Hematopoietic multipotent progenitor cell treated with erythropoietin and hydrocortisone succinate and interleukin-3 and kit ligand, for 6 days (in vitro differentiated cells): ENCODE measurements at places on chromosomes 1 and 21.

DNA sequence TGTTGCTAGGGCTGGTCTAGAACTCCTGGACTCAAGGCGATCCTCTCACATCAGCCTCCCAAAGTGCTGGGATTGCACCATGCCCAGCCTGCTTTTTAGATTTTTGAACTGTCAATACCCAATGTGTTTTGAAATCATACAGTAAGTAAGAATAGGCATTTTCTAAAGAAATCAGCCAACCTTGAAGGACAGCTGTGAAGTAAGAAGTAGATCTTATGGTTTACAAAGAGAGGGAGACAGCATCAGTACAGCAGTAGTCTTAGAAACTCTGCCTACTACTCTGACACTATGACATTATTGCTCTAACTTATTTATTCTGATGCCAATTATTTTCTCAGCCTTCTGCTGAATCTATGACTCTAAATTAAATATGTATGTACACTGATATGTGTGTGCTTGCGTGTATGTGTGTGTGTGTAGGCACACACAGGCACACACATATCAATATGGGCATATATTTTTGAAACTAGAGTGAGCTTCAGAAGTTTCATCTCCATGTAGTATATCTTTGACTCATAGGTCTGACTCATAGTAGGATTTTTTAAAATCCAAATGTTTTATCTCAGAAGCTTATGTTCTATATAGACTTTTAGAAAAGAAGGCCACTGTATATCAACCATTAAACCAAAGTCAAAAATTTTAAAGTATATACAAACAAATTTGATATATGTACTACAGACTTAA is 140.4 kb downstream of the COL24A1 start:
- DNase-seq, result no peak

DNA sequence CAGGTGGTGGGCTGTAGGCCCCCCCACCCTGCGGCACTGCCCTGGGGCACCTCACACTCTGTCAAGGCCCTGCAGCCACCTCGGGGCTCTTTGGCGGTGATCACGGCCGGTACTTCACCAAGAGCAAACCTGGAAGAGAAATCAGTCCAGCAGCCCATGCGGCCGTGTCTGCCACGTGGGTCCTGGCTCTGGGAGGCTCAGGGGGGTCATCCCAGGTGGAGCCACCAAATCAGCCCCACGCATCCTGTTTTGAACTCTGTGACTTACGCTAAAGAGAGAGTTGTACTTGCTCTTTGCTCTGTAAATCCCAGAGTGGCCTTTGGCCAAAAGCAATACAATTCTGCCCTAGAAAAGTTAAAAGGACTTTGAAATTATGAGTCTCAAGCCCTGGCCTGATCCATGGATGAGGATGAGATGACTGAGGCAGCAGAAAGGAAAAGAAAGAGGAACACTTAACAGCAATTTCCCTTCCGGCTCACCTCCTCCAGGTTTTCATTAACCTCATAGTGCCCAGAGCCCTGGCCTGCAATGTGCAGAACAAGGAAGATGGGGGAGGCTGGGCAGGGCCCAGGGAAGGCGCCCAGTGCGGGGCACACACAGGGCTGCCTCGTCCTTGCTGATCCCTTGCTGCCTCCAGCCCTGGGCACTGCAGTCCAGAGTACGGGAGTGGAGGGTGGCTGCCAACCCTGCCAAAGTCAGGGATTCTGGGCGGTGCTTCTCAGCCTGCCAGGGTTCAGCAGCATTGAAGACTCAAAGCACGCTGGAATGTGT is 337.0 kb downstream of the MATN1 start:
- no peak for DNase-seq

- DNase-seq, result peak; percentile 87
Measured at GRCh38 chr1:157369808-157370521, 182.3 kb downstream of the FCRL5 start.

GRCh38 chr1:51000651-51001050 is 30.6 kb downstream of the CDKN2C start:
- no peak for DNase-seq

- no peak for DNase-seq
Measured at GRCh38 chr1:16011936-16012589, 5.8 kb downstream of the HSPB7 start.

DNA sequence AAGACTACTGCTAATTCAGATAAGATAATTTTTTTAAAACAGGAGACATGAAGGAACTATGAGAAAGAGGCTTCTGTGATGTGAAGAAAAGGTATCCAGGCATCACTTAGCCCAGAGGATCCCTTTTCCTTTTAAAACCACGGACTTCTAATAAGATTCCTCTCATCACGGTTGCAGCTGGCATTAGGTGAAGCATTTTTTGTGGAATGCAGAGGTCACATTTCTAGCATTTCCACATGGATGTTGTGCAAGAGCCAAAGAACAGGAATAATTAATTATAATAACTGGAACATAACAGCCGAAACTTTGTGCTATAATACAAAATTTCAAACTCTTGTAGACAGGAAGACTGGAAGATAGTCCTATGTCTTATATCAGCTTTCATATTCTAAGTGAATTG is 27.6 kb downstream of the CYP2J2 start:
- no peak for DNase-seq

DNA sequence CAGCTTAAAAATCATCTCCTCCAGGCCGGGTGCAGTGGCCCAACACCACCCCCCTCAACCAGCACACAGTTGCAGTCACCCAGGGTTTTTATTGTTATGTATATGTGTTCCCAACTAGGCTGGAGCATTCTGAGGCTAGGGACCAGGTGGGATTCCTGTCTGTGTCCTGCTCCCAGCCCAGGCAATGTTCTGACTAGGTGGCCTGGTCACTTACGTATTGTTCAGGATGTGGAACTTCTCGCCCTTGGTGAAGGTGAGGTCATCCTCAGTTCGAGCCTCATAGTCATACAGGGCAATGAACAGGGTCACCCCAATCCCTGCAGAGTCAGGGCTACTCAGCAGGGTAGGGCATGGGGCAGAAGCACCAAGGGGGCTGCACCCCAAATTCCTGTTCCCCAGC is 12.2 kb downstream of the FGR start:
- no peak for DNase-seq

- no peak for DNase-seq
Measured at GRCh38 chr1:36053978-36054377, 29.9 kb upstream of the TEKT2 start.

DNA sequence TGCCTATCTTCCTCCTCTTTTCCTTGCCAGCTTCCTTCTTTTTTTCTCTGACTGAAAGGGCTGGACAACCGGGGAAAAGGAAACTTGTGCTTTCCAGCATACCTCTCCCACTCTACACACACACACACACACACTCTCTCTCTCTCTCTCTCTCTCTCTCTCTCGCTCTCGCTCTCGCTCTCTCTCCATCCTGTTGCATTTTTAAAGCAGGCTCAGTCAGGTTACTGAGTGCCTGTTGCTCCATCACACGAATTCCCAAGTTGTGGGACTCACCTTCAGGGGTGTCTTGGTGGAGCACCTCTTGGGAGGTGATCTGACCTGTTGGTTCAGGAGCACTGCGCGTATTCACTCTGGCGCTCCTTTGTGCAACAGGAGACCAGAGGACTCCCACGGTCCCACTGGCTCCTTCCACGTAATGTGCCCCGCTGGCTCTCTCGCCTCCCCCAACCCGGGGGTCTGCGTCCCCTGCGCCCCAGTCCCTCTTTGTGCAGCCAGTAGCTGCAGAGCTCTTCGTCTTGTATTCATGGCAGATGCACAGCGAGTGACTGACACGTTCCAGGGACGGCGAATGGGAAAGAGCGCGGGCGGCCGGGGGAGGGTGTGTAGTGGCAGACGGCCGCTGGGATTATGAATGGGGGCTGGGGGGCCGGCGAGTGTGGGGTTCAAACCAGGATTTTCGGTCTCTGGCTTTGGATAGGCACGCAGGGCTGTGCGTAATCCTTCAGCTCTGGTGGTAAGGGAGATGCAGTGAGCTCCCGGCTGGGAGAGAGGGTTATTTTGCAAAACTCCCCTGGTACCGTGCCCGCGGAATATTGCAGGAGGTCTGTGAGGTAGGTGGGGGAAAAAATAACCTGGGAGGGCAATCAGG is 660 bp upstream of the PDE4B start:
- no peak for DNase-seq
